ENCODE measurements at places on chromosomes 2 and 18.

GRCh38 chr2:168320267-168320666, 72.9 kb upstream of the STK39 start:
- no peak for DNase-seq

DNA sequence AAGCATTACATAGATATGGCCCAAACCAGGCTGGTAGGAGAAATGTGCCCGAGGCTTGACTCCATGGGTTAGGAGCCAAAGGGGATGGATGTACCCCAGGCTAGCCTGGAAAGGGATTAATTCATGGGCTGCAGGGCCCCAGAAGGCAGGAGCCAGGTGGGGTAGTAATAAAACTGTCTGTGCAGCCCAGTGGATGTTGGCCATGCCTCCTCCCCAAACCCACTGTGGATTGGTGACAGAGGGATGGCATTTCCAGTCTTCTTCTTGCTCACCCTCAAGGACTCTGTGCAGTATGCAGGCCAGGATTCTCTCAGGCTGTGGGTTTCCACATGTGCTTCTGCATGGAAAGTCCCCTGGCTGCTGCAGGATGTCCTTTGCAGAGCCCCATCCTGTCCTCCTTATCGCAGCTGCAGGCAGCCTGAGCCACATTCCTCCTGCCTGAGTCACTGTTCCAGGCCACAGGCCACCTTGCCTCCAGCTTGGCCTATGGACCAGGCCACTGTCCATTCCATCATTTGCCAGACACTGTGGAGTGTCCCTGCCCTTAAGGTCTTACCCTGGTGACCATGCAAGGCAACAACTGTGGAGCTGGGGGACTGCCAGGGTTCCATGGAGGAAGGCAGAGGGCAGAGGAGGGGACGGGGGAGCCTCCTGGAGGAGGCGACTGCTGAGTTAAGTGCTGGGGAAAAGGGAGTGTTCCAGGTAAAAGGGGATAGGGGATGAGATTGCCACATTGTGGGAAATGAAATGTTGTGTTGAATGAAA, 38.9 kb downstream of the INO80C start:
- no peak for DNase-seq

DNA sequence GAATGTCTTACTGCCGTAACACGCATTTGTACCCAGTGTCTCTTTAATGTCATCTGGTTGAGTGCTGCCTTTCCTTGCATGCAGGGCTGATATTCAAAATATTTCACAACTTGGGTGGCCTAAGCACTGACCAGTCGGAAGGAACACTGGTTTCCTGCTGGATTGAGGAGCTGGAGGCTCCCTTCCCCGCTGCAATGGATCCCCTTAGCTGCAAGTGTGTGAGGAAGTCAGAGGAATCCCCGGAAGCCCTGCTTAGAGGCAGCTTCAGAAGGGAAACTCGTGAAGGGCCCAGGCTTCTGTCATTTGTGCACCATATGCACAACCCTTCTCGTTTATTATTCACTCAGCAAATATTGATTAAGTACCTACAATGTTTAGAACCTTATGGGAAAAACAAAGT, 33.2 kb upstream of the SP3 start:
- no peak for DNase-seq

GRCh38 chr18:58455314-58456188, 173.3 kb downstream of the ALPK2 start:
- DNase-seq, result no peak

- DNase-seq, result no peak
These were observed 96.2 kb upstream of the HAAO start for GRCh38 chr2:42888321-42889245.

DNA sequence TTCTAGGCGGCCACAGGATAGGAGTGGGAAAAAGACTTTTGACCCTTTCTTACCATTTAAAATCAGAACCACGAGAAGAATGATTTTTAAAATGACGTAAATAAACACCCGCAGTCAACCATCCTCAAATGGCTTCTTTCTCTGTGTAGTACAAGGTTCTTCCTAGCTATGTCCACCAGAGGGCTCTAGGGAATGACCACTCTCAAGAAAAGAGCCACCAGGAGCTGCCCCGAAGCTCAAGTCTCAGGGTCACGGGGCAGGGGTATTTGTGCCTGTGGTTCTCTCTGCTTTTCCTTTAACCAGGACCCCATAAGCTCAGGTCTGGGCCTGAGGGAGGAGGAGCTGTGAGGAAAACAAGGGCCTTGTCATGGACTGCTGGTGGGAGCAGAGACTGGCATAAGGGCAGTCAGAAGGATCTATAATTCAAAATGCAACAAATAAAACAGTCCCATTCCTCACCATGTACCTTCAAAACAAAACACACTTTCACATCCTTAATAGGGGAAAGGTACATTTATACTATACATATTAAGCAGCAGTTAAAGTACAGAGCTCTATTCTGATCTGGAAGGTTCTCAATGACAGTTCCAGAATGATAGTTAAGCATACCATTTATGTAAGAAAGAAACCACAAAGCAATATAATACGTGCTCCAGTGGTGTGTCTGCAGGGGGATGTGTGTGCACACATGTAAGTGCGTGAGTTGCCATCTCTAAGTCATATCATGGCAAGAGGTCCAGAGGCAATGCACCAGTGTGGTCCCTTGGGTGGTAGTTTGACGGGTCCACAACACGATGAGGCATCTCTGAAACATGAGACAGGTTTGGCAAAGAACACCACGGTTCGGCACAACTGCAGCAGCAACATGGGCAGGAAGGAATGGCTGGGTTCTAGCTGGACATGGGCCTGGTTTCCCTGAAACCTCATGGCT, 18.6 kb downstream of the LYPD1 start:
- no peak for DNase-seq

DNA sequence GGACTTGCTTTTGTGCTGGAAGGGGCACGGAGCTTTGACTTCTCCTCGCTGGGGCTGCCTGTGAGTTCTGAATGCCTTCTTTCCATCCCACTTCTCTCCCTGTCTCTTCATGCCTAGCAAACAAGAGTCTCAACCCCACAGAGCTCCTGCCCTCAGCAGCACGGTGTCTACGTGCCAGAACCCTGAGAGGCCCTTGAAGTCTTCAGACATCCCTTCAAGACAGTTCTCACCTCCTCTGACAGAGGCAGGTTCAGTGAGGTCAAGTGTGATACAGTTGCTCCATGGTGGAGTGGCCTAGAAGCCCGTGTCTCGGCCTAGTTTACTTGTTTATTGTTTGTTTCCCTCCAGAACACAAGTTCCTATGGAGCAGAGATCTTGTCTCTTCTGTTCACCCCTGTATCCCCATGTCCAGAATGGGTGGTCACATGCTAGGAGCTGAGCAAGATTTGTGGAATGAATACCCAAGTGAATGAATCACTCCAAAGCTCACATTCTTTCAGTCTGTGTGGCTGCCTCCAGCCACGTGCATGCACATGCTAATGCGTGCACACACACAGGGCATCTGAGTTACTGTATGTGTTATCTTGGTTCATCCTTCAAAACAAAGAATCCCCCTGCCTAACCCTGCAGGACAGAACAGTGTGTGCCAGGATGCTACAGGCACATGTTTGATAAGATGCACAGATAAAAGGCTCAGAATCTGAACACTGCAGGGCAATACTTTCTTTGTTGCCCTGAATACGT, 391.6 kb downstream of the NBAS start:
- no peak for DNase-seq

- DNase-seq, result no peak
These were observed 8.8 kb downstream of the LBH start for GRCh38 chr2:30239986-30240752.

DNA sequence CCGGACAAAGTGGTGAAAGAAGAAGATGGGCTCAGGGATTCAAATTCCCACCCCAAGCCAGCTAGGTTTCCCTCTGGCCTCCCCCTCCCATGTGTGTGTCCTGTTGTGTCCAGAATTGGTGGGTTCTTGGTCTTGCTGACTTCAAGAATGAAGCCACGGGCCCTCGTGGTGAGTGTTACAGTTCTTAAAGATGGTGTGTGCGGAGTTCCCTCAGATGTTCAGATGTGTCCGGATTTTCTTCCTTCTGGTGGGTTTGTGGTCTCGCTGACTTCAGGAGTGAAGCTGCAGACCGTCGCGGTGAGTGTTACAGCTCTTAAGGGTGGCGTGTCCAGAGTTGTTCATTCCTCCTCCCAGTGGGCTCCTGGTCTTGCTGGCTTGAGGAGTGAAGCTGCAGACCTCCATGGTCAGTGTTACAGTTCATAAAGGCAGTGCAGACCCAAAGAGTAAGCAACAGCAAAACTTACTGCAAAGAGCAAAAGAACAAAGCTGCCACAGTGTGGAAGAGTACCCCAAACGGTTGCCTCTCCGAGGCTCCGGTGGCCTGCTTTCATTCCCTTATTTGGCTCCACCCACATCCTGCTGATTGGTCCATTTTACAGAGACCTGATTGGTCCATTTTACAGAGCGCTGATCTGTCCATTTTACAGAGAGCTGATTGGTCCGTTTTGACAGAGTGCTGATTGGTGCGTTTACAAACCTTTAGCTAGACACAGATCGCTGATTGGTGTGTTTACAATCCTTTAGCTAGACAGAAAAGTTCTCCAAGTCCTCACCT, 37.7 kb upstream of the KLF11 start:
- DNase-seq, result no peak

GRCh38 chr2:75500633-75501032, 60.1 kb downstream of the EVA1A start:
- DNase-seq, result no peak

DNA sequence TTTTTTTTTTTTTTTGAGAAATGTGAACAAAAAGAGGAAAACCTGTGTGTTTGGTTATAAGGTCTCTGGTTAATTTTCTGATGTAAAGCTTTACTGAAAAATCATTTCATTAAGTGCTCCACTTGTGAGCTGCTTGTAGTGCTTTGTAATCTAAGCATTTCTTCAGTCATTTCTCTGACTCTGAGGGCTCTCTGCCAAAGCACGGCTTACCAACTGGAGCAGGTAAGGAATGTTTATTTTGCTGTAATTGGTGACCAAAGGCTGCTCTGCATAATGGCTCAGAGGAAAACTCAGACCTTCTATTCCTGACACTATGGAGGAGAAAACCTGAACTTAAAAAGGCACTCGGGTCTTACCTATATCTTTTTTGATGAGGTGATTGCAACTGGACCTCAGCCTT, 848.8 kb downstream of the MBD2 start:
- no peak for DNase-seq

DNA sequence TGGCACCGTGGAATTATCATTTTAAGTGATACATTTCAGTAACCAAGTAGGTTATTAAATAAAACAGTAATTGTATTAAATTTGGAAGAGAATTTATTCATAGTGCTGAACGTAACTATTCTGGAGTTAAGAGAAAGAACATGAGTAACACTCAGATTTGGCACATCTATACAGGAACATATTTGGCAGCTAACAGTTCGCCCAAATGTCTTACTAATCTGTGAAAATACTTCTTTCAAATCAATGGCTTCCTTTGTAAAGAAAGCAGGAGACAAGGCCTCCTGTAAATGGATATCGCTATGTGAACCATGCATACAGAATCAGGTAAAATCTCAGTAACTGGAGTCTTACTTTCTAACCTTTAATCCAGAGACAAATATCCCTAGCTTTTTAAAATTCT, 64.4 kb downstream of the ZNF516 start:
- no peak for DNase-seq

DNA sequence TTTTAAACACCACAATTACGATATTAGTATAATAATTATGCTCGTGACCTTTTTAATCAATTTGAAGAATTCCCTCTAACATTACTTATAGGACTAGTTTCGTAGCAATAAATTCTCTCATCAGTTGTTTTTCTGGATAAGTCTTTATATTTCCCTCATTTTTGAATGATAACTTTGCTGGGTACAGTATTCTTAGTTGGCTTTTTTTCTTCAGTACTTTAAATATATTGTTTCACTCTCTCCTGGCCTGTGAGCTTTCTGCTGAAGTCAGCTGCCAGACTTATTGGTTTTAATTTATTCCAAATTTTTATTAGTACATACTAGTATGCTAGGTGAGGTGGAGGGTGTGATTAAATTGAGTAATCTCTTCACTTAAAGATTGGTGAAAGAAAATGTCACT, 123.8 kb upstream of the CNTNAP5 start:
- no peak for DNase-seq

GRCh38 chr2:54318821-54319220, 62.8 kb upstream of the TSPYL6 start:
- no peak for DNase-seq

GRCh38 chr2:206494061-206494460, 50.7 kb downstream of the ADAM23 start:
- no peak for DNase-seq

DNA sequence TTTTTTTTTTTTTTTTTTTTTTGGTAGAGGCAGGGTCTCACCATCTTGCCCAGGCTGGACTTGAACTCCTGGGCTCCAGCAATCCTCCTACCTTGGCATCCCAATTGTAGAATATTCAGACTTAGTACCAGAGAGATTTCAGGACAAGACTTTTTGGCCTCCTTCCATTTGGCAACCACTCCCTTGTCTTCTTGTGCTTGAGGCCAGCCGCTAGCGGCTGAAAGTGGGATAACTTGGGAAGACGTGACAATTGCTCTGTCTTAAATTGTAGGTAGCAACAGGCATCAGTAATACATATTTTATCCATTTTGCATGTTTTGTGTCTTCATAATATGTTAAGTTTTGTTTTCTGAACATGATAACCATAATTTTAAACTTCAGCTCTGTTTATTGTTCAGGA, 53.3 kb upstream of the TTN start:
- no peak for DNase-seq

GRCh38 chr2:144163592-144163991, 356.3 kb downstream of the ZEB2 start:
- no peak for DNase-seq

- DNase-seq, result no peak
These were observed 81.4 kb downstream of the LYPD1 start for GRCh38 chr2:132588576-132588975.

- no peak for DNase-seq
These were observed 68.9 kb downstream of the DOCK10 start for GRCh38 chr2:224973112-224974016.

DNA sequence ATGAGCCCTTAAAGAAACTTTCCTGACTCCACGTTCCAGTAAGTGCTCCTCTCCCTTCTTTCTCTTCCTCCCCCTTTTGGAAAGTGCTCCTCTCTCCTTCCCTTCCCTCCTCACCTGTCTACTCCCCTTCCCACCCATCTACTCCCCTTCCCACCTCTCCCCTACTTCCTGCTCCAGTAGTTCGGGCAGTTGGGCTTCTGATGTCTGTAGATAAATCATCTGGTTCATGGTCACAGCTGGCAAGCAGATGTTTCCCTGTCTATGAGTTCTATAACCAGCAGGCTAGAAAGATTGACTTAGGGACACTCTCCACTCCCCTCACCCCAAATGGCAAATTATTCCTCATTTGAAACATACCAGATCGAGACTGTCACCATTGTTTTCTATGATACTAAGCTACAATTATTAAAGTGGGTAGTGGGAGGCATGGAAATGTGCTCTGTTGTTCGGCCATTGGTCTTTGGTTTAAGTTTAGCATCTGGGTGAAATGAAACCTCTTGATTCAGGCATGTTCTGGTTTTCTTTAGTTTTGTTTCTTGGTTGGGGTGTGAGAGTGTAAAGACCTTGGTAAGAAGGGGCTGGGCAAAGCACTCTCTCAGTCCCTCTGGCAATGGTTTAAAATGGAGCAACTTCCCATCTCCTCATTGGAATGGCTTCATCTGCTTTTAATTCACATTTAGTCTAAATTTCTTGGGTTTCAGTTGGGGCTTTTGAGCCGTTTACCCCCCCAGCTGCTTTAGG, 413.2 kb upstream of the SPRED2 start:
- DNase-seq, result no peak

Data from stimulated activated CD8-positive, alpha-beta memory T cell treated with anti-CD3 and anti-CD28 coated beads, Interleukin-15, amount 100 ng/mL, for 4 hours (primary cell).